Mesenteric fat pad (tissue), 1 donor: ENCODE measurements at places on chromosomes 7 and 10.

GRCh38 chr7:107902381-107902780 lies 11.4 kb downstream of the DLD start:
- no peak for DNase-seq

DNA sequence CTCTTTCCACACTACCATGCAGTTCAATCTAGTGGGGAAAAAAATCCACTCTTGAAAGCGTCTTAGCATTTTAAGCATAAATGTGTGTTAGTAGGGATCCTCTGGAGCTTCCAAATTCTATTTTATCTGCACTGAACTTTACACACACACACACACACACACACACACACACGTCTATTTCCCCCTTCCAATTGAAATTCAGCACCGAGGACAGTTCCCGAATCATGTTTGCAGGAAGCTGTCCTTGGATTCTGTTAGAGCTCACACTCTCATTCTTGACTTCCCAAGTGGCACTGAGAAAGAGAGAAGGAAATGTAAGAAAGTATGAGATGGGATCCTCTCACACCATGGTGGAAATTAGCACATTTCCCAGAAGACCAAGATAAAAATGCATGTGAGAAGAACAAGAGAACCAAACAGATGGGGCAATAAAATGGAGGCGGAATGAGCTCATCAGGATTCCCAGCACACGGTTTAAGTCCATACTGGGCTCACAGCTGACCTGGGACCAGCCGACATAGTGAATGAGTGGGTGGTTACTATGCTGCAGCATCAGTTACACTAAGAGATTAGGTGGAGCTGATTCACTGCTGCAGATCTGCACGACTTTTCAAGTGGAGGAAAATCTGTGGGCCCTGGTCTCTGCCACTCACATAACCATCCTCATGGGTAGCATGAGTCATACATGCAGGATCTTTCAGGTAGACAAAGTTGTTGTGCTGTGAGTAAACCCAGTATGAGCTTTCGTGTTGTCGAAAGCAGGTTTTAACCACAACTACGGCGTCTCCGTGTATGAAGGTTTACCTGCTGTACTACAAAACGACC lies 3.3 kb upstream of the NPTX2 start:
- no peak for DNase-seq

GRCh38 chr7:38934536-38934935 lies 25.5 kb upstream of the VPS41 start:
- no peak for DNase-seq

GRCh38 chr7:159012353-159013069 lies 132.2 kb downstream of the VIPR2 start:
- no peak for DNase-seq

GRCh38 chr10:18658271-18659124 lies 733 bp upstream of the ARL5B start:
- no peak for DNase-seq

- no peak for DNase-seq
Observed at GRCh38 chr7:30549931-30550493, 44.7 kb upstream of the GARS1 start.

- DNase-seq = no peak
Observed at GRCh38 chr7:99258501-99258900, 14.1 kb upstream of the MYH16 start.

DNA sequence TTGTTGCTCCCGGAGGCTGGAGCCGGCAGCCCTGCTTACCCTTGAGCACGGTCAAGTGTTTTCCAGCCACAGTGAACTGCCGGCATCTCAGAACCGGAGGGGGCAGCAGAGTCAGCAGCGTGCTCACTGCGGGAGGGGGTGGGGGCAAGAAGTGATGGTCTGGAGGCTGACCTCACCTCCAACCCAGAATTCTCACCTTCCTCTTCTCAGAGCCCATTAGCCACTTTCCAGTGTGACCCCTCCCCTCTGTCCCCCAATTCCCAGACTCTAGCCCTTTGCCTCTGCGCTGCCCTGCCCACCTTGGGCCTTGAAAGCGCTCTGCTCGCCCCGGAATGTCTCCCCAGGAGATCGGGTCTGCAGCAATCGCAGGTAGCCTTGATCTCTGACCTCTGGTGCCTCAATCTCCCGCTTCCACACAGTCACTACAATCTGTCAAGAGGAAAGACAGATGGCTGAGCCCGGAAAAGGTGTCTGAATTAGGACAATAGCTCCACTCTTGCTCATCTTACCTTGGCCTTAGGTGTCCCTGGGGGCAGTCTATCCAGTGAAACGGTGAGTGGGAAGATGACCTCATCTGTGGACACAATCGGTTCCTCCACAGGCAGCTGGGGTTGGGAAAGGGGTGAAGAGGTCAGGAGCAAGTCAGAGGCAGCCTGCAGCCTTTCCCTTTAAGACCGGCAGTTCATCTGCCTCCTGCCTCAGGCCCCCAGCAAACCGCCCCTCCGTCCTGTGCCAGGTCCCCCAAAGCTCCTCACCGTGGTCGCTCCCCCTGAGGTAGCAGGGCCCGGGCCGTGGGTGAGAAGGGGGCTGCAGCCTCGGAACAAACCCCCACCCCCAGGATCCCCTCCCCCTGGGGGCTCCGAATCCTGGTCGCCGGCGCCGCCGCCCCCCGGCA lies 942 bp downstream of the TRAPPC14 start:
- DNase-seq = no peak

- no peak for DNase-seq
Observed at GRCh38 chr10:58555170-58555929, 42.7 kb downstream of the BICC1 start.

- DNase-seq = no peak
Observed at GRCh38 chr10:99850767-99851340, 68.4 kb downstream of the ABCC2 start.

- no peak for DNase-seq
Observed at GRCh38 chr7:41975849-41976248, 261.2 kb downstream of the GLI3 start.

DNA sequence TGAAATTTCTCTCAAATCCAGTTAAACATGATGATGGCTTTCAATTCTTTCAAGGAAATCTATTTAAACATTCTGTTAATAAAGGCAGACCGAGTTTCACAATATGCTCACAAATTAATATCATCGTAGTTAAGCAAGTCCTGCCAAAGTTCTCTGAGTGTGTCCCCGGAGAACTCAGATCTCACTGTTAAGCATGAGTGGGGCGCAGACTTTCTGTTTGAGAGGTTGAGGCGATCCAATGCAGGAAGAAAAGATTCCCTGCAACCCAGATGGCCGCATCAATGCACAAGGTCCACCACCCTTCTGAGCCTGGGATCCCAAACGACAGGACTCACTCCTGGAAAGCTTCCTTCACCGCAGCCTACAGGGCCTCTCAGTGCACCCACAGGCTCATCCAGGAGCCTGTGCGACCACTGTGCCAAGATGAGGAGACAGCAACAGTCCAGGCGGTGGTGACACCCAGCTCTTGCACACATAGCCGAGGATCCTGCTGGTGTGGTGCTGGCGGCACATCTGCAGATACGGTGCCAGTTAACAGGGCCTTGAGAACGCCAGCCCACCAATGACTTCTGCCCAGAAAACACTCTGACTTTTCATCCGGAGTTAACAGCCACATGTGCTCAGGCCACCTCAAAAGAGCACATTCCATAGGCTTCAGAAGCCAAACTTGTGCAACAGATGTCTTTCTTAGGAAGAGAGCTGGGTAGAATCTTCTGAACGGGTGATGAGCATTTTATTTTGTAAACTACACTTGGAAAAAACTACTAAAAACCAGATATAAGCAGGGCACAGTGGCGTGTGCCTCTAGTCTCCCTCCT lies 102.1 kb downstream of the ZRANB1 start:
- DNase-seq = no peak
